ENCODE measurements at places on chromosomes 6 and 20.

DNA sequence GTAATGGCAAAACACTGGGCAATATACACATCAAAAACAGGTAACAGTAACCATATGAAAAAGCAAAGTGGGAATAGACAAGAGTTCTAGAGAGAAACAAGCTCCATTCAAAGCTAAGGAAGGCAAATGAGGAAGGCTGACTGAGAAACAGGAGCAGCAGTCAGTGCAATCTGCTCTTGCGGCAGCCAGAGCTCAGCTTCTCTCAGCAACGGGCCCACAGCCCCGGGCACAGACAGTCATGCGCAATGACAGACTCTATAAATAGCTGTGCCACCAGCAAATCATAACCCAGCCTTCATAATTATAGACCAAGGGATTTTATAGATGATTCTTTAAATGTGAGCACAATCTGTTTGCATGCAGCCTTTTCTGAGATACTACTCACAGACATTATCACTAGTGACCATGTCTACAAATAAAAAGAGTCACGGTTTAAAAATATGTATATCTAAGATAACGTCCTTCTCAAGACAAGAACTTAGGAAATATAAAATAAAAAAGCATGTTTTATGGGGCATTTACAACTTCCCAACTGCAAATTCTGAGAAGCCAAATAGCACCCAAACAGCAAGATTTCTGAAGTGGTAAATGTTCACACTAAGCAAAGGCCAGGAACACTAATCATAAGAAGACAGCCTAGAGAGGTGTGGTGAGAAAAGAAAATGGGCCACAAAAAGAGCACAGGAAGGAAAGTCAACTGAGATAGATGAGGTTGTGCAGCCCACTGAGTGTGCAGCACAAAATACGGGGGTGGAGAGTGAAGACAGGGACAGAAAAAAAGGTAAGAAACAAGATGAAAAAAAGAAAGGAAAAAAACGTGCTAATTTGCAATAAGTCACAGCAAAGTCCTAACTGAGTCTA, 39.9 kb upstream of the BEND6 start:
- no peak for DNase-seq

DNA sequence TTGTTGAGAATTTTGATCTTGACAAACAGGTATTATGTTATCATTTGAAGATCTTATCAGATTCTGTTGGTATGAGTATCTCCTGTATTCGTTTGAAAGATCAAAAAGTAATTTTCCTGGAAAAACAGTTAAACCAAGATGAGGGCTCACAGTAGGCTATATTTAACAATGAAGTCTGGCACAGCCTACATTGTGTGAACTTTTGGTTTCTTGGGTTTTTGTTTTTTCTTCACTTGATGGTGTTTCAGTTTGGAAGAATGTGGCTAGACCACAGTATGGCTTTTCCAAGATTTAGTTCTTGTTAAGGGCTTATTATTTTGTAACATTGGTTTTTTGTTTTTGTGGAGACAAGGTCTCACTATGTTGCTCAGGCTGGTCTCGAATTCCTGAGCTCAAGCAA, 306.4 kb downstream of the CDKAL1 start:
- no peak for DNase-seq

DNA sequence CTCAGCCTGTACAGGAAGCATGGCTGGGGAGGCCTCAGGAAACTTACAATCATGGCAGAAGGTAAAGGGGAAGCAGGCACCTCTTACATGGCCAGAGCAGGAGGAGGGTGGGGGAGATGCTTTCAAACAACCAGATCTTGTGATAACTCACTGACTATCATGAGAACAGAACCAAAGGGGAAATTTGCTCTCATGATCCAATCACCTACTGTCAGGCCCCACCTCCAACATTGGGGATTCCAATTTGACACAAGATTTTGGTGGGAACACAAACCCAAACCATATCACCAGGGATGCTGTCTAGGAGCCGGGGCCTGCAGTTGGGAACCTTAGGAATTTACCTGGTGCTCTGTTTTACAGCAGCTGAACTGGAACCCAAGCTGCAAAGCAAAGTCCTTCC, 191.1 kb upstream of the CITED2 start:
- DNase-seq: no peak

GRCh38 chr6:40611912-40612311, 24.7 kb upstream of the LRFN2 start:
- no peak for DNase-seq

DNA sequence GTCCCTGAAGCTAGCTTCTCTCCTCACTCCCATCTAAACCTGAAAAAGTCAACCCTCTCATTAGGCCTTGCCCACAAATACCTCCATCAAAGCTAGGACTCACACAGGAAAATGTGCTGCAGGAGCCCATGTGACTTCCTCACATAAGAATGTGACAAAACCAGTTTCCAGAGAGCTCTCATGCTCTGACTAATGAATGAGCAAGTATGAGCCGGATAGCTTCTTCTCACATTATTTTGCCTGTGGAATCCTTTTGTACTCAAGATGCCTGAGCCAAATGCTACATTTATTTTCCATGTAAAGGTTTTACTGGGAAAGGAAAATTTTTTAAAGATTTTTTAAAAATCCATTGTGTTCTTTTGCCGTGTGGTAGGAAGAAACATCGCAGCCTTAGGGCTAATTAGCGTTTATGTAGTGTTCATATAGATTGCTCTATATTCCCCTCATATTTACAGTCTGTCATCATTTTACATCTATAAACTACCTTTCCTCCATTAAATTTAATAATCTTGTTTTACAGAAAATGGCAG, 68.6 kb upstream of the CCN6 start:
- DNase-seq: peak; percentile 18

DNA sequence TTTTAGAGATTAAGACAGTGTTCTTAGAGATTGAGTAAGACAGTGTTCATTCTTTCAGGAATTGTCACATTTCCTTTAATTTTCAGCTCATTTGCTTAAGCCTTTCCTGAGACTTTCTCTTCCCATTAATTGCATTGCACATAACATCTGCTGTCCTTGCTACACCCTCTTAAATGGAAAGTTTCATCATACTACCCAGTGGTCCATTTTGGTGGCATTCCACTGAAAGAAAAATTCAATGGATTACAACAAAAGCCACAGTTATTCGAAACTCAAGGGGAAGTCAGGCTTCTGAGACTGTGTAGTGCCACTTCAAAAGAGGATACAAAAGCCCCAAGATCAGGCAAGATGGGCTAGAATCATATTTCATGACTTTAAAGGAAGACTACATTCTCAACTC, 64.0 kb downstream of the RSPO3 start:
- DNase-seq: peak; percentile 5

GRCh38 chr20:30286157-30286556, 971.3 kb upstream of the DEFB115 start:
- no peak for DNase-seq

DNA sequence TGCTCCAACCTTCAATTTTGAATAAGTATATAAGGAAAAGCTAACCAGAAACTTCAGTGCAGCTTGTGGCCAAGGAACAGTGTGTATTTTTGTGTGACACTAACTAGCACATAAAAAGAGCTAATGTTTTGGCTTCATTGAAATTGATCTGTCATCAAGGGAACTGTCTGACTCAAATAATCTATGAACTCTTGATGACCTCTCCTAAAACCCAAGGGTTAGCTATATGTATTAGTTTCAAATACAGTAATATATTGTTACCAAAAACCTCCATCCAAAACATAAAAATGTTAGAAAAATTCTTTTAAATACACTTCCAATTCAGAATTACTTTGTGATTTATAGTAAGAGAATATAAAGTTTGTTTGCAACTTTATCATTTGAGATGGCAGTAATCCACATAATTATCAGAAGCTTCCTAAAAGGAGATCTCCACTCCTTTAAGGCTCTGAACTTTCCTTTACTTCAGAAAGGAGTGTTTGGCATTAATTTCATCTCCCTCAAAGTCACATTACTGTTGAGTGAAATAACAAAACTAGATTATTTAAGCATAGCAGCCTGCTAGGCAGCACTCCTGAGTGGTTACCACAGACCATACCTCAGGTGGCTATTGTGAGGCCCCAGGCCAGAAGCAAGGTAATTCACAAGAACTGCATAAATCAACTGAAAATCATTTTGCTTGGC, 46.3 kb upstream of the HSF2 start:
- no peak for DNase-seq

- DNase-seq: no peak
These were observed 668.0 kb upstream of the FLRT3 start for GRCh38 chr20:15005300-15005986.

- DNase-seq: no peak
These were observed 56.4 kb downstream of the TTI1 start for GRCh38 chr20:37976887-37977286.

- no peak for DNase-seq
These were observed 39.7 kb downstream of the SIRPA start for GRCh38 chr20:1934721-1935573.

- no peak for DNase-seq
These were observed 33.9 kb downstream of the HLA-A start for GRCh38 chr6:29976253-29976587.

GRCh38 chr6:89308525-89309395, 6.3 kb downstream of the GABRR2 start:
- no peak for DNase-seq

- DNase-seq: no peak
These were observed 7.7 kb downstream of the TTBK1 start for GRCh38 chr6:43250992-43251373.

DNA sequence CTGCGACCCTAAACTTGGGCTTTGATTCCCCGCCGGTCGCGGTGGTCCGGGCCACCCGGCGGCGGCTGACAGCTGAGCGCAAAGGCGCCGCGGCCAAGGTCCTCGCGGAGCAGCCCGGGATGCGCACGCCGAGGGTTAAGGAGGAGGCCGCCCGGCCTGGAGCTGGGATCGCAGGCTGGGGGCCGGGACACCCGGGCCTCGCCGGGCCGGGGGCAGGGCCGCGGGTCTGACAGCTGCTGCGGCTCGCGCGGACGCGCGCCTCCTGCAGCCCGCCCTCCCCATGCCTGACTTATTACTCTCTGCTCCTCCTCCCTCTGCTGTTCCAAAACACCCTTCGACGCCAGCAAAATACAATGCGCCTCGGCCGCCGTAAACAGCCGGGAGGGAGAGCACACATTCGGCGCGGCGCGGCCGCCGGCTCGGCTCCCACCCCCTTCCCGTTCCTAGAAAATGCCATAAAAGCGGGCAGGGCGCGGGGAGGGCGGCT, 746 bp downstream of the BACH2 start:
- DNase-seq: peak; percentile 36

- DNase-seq: no peak
These were observed 57.2 kb upstream of the TGM3 start for GRCh38 chr20:2238601-2239000.

DNA sequence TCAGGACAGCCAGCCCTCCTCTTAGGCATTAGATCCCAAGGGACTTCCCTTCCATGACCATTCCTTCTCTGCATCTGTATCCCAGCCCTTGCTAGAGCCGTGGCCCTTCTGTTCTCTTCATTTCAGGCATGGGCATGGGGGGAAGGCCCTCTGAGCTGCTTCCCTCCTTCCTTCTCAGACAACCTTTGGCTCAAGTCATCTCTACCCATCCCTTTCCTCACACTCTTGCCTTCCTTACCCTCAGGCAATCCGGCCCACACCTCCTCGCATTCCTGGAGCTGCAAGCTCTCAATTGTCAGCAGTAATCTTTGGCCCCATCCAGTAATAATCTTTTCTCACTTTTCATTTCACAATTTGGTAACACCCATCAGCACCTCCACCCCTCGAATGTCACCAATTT, 426.9 kb upstream of the JARID2 start:
- no peak for DNase-seq

GRCh38 chr6:168884050-168884645, 369.5 kb downstream of the THBS2 start:
- no peak for DNase-seq

- DNase-seq: no peak
These were observed 135.5 kb downstream of the CDKAL1 start for GRCh38 chr6:20669571-20670314.

DNA sequence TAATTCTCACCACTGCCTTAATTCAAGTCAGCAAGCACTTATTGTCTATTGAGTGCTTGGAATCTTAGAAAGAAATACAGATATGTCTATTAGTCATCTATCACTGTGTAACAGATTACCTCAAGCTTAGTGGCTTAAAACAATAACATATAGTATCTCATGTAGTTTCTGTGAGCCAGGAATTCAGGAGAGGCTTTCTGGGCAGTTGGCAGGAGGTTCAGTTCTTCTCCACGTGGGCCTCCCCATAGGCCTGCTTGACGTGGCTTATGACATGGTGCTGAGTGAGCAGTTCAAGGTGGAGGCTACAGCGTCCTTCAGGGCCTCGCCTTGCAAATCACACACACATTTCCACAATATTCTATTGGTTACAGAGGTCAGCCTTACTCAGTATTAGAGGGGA, 69.7 kb downstream of the DTD1 start:
- DNase-seq: no peak

DNA sequence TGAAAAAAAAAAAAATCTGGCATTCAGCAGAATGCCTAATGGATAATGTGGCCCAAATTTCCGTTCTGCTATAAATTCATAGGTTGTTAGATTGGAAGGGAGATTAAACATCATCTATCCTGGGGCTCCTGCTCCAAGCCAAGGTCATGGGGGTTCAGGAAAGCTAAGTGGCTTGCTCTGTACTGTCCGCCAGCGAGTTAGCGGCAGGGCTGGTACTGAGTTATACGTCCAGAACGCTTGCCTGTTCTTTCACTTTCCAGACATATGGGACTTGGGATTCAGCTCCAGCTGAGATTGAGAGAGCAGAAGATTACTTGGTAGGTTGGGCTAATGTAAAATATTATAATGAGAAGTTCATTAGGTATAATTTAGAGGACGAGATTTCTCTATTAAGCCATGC, 858 bp downstream of the RWDD1 start:
- peak; percentile 5 for DNase-seq
